Natural killer cell treated with Interleukin-12 subunit alpha and Interleukin-12 subunit beta and Interleukin-15 and Interleukin-18, amount 100 ng/mL, for 72 hours (primary cell): ENCODE measurements at places on chromosomes 4 and X. TPM values are rescaled to one million over a fixed set of nuclear protein-coding genes. Genes with fewer than 3 reads are reported as not detected.

DNA sequence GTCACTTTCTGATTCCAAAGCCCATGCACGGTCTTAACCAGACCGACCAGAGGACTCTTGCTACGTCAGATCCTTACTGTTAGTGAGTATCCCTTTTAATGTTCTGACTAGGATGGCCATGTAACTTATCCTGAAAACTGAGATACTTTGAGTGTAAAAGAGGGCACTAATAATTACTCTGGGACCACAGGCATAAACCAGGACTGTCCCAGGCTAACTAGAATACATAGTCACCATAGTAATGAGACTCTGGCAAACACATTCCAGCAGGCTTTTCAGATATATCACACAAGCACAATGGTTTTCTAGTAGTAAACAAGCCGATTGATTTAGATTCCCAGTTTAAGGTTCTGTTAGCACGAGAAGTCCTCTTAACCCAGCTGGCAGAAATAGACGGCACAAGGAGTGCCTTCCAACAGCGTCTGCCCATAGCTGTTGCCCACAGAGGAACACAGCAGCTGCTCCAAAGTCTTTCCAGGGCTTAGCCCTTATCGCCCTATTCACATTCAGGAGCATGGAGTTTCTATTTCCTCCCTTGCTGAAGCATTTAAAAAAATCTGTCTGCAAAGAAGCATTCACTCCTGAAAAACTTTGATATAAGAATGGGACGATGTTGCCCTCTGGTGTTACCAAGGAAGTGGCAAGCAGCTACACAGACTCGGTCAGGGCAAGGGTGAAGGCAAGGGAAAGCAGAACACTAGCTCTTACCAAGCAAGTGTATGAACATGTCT, 92.4 kb downstream of the CXCL13 start:
- no peak overlapping the region for H3K4me3 ChIP-seq
- H3K27me3 ChIP-seq, result no peaks in the 10 kb centered on the region
- no peak overlapping the region for H3K27ac ChIP-seq

DNA sequence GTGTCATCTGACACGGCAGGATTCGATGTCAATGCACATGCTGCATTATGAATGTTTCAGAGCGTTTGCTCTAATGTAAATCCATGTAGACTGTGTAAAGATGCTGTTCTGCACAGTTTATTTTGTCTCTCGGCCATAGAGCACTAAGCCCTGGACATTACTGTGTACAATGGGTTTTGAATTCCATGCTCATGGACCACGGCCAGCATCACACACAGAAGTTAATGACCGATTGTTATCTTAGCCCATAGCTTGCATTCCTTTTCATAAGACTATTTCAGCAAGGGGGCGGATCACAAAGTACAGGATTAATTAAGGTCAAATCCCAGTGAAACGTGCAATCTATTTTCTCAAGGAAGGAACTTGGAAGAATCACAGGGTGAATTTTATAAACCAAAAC, 286.1 kb upstream of the TENM3 start:
- H3K4me1 ChIP-seq, result no peaks in the 10 kb centered on the region
- H3K27ac ChIP-seq, result no peak overlapping the region
- DNase-seq, result no peak
- H3K4me3 ChIP-seq, result no peak overlapping the region

DNA sequence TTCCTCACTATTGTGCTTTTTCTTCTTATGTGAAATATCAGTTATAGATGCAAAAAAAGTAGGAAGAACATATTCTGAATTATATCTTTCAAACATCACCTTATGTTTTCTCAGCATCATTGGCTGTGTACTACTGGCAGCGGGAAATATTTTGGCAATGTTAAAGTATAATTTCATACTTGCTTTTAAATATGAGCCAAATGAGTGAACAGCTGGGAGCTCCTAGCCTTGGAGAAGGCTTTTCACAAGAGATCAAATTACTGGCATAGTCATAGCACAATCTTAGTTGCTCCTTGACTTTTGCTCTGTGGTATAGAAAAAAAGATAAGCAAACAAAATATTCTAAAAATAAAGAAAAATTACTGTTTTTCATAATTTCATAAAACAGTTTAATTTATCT, 1575.8 kb upstream of the PABPC4L start:
- no peaks in the 10 kb centered on the region for H3K36me3 ChIP-seq
- H3K27me3 ChIP-seq, result no peaks in the 10 kb centered on the region
- DNase-seq, result no peak
- no peak overlapping the region for H3K4me3 ChIP-seq
- no peak overlapping the region for H3K27ac ChIP-seq

DNA sequence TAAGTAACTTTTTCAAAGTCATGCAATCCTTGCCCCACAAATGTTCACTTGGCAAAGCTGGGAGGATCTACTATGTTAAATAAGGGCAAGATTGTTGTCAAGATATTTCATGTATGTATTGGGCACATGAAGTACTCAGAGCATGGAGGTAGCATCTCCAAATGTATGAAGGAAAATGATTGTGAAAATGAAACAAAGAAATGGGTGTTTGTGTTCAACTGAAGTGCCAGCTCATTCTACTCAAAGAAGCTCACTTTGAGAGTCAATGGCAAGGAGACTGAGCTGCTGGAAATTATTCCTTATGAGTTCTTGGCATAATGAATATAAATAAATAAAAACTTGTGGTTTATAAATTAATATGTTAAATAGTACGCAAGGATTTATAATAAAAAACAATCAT, 124.5 kb upstream of the ARSJ start:
- DNase-seq, result no peak
- no peak overlapping the region for H3K27ac ChIP-seq
- H3K4me3 ChIP-seq, result no peak overlapping the region
- H3K27me3 ChIP-seq, result peaks cover 4% of the 10 kb centered on the region

- peaks cover 6% of the 10 kb centered on the region for H3K27me3 ChIP-seq
- no peaks in the 10 kb centered on the region for H3K36me3 ChIP-seq
- DNase-seq, result no peak
- H3K4me3 ChIP-seq, result no peak overlapping the region
- no peak overlapping the region for H3K27ac ChIP-seq
These were observed 121.4 kb downstream of the SHROOM3 start for GRCh38 chr4:76556452-76556851.

GRCh38 chrX:38484607-38485498, 76.5 kb upstream of the TSPAN7 start:
- no peaks in the 10 kb centered on the region for H3K36me3 ChIP-seq
- no peak for DNase-seq
- peaks cover 21% of the 10 kb centered on the region for H3K27me3 ChIP-seq
- H3K4me3 ChIP-seq, result no peak overlapping the region

GRCh38 chr4:140630246-140630645, 61.5 kb upstream of the UCP1 start:
- peaks cover 2% of the 10 kb centered on the region for H3K27me3 ChIP-seq
- no peaks in the 10 kb centered on the region for H3K36me3 ChIP-seq
- no peaks in the 10 kb centered on the region for H3K4me1 ChIP-seq
- no peak overlapping the region for H3K27ac ChIP-seq

DNA sequence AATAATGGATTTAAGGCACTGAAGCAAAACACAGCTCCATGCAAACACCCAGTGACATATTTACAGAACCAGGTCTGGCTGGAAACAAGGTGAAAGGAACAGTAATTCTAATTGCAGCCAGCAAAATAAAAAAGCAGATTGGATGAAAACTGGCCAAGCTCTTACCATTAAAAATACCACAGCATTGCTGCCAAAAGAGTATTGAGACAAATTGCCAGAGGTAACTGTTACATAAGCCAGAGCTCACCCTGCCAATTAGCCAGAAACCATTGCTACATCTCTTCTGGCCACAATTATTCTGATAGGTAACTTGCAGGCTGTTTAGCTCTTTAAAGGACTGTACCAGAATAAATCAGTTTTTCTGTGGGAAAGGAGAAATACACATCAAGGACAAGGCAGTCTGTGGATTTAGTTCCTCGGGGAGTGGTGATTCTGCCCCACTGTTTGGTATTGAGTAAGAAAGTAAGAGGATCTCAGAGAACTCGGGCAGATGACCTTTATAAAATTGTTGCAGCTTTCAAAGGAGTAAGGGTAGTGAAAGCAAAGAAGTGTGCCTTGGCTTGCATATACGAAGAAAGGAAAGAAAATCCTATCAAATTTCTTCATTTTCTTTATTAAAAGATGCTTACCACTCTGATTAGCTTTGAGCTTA, 369.5 kb downstream of the PPP3CA start:
- DNase-seq, result no peak
- peaks cover 15% of the 10 kb centered on the region for H3K4me1 ChIP-seq
- H3K36me3 ChIP-seq, result no peaks in the 10 kb centered on the region
- no peak overlapping the region for H3K4me3 ChIP-seq

GRCh38 chr4:26731351-26732035, 129.1 kb upstream of the STIM2 start:
- no peak for DNase-seq
- H3K4me1 ChIP-seq, result peaks cover 13% of the 10 kb centered on the region
- H3K27me3 ChIP-seq, result no peaks in the 10 kb centered on the region
- peak overlapping the region; percentile 54 for H3K4me3 ChIP-seq
- no peaks in the 10 kb centered on the region for H3K36me3 ChIP-seq
- peak overlapping the region; percentile 3 for H3K27ac ChIP-seq

The PPEF1 gene
- not detected for total RNA-seq

The PIM2 gene
- total RNA-seq, result 478 TPM

The CDKL2 gene
- total RNA-seq, result 0.14 TPM

The CCNG2 gene
- 29.0 TPM for total RNA-seq

The ATP5ME gene
- 187 TPM for total RNA-seq
